Lower leg skin (tissue), 4 donors: ENCODE measurements at places on chromosomes 13 and 19. TPM values are rescaled to one million over a fixed set of nuclear protein-coding genes. Genes with fewer than 3 reads are reported as not detected.

DNA sequence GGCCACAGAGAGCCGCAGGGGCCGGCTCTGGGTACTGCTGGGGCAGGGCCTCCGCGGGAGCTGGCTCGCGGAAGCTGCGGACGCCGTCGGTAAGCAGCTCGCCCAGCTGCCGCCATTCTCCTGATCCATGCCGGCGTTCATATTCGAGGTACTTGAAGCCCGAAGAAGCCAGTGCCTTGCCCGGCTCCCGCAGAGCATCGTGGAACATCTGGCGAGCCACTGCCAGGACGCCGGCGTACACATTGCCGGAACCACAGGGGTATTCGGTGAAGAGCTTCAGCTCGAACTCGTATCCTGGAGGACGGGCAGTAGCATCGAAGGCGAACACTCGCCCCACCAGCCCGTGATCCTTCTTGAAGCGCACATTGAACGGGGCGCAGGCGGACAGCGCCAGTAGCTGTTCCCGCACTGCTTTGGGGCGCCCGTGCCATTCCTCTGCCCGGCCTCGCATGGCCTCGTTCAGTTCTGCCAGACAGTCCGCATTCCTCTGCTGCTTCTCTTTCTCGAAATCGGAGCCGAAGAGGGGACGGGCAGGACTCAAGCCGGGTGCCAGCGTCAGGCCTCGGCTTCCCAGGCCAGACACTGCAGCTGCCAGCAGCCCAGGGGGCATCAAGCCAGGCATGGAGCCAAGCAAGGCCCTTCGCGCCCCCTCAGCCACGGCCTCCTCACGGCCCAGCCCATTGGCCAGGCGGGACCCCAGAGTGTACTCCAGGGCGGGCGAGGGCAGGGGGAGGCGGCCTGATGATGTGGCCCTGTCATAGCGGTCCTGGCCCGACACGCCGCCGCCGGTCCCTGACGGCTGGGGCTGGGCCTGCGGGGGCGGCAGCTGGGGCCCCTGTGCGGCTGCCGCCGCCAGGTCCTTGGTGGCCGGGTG, 1.0 kb downstream of the IRF2BP1 start:
- DNase-seq, result no peak

Gene TEX29
- not detected for total RNA-seq

Gene FUZ
- 18.2 TPM for total RNA-seq

Gene GDF15
- 0.49 TPM for total RNA-seq

DNA sequence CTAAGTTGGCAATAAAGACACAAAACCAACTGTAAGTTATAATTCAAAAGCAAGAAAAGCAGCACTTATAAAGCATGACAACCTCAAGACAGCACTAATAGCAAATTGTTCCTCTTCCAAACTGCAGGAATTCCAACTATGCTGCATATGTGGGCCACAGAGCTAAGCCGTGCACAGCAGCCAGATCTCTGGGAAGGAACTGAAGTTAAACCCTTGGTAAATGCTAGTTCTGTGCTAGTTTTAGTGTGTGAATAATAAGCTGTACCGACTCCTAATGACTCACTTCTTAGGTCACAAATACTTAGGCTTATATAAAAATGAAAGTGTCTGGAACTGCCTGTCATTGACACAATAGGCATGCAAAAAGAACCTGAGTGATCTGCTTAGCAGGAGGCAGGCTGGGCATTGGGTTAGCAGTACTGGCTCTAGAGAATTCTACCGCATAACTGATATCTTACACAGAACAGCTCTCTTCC, 21.2 kb upstream of the GTF3A start:
- no peak for DNase-seq

Gene ACP4
- total RNA-seq, result 3.1 TPM

Gene GPALPP1
- 29.6 TPM for total RNA-seq

DNA sequence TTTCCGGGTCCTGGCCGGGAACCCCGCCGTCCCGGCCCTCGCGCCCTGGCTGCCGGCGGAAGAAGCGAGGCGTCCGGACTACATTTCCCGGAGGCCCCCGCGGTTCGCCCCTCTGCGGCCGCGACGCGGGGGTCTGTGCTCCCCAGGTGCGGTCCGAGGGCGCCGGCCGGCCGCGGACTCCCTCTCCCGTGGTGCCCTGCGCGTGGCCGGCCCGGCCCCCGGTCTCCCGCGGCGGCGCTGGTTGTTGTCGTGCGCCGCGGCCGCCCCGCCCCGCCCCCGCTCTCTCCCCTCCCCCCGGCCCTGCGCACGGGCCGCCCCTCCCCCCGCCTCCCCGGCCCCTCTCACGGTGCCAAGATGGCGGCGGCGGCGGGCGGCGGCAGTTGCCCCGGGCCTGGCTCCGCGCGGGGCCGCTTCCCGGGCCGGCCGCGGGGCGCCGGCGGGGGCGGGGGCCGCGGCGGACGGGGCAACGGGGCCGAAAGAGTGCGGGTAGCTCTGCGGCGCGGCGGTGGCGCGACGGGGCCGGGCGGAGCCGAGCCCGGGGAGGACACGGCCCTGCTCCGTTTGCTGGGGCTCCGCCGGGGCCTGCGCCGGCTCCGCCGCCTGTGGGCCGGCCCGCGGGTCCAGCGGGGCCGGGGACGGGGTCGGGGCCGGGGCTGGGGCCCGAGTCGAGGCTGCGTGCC, at the start of gene KMT2B:
Gene KMT2B (plus strand): TSS at position 339 of the 680 bp plus-strand sequence. CDS start 16 bp downstream, at position 355.
- DNase-seq, result no peak

- no peak for DNase-seq
Measured at GRCh38 chr19:16067205-16067938, 8.9 kb upstream of the TPM4 start.

DNA sequence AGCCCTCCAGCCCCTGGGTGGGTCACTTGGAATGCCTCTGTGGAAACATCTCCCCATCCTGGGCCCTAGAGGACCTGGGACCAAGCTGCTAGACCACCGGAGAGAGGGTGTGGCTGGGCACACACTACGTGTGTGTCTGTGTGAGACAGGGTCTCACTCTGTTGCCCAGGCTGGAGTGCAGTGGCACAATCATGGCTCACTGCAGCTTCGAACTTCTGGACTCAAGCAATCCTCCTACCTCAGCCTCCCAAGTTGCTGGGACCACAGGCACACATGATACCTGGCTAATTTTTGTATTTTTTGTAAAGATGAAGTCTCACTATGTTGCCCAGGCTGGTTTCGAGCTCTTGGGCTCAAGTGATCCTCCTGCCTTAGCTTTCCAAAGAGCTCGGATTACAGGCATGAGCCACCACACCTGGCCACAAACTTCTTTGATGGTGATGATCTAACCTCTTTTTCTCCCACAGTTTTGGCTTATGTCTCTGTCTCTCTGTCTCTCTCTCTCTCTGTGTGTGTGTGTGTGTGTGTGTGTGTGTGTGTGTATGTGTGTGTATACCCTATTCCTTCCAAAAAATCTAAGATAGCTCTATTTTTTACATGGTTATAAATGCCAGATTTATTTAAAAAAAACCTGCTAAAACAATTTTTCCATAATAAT, 32.1 kb upstream of the SLC7A9 start:
- no peak for DNase-seq

DNA sequence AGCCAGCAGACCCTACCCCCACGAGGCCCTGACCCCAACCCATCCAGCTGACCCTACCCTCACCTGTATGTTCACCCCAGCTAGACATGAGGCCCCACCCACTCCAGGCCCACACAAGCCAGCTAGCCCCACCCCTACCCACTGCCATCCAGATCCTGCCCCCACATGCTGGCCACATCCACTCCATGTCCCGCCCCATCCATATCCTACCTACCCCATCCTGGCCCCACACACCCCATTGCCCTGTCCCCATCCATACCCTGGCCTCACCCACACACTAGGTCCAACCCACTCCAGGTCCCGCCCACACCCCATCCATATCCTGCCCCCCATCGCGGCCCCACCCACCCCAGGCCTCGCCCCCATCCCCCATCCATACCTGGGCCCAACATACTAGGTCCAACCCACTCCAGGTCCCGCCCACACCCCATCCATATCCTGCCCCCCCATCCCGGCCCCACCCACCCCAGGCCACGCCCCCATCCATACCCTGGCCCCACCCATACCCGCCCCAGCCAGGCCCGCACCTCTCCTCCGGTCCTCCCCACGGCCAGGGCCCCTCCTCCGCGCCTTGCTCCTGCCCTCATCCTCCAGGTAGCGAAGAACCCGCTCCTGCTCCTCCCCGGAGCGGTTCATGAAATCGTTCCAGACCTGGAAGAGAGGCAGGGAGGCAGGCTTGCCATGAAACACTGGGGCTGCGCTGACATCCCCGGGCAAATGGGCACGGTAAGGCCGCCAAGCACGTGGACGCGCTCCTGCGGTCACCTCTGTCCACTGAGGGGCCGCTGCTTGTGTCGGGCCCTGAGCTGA, 7.2 kb downstream of the RNU6-9 start:
- DNase-seq, result no peak

DNA sequence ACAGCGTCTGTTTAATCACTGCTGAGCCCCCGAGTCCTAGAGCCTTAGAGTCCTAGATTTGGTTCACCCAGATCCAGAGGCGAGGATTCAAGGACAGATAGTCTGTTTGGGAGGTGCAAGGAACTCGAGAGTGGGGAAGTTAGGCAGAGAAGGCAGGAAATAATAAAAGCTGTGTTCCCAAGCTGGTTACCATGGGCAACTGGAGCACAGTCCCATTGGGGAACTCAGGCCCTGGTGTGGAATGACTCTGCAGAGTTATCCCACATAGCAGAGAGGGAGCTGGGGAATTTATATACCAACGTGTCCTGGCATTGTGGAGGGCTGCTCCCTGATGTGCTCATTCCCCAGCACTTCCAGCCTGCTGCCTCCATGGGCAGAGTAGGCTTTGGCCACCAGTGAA, 9.7 kb downstream of the IGSF23 start:
- no peak for DNase-seq

Gene VPS36
- total RNA-seq, result 68.1 TPM

Gene METTL21C
- not detected for total RNA-seq

DNA sequence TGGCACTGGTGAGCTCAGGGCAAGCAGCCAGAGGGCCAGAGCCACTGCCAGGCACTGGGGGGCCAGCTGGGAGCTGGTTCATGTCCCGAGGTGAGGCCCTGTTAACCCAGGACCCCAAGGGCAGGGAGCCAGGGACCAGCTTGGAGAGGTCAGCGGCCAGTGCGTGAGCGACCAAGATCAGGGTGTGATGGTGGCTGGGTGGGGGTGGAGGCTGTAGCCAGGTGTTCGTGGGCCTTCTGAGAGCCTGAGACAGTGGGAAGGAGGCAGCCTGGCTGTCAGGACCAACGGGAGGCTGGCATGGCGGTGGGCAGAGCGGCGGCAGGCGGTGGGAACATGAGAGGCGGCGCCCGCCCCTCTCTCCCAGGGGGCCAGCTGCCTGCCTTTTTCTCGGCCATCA, 8.1 kb upstream of the KPTN start:
- no peak for DNase-seq
